MG63 (cell line): ENCODE measurements at places on chromosomes 2 and 18. TPM values are rescaled to one million over a fixed set of nuclear protein-coding genes. Genes with fewer than 3 reads are reported as not detected.

PMAIP1 gene
- 14.1 and 17.6 TPM in 2 replicates for total RNA-seq

NR4A2 gene
- total RNA-seq, result not detected in 2 replicates

MAP3K19 gene
- not detected in 2 replicates for total RNA-seq

MYO5B gene
- total RNA-seq, result 8.8 and 31.6 TPM in 2 replicates

REG3A gene
- total RNA-seq, result not detected in 2 replicates

LIMS2 gene
- 0.53 and 2.3 TPM in 2 replicates for total RNA-seq

IL36RN gene
- not detected in 2 replicates for total RNA-seq

GRCh38 chr18:7561909-7562460 is 5.1 kb upstream of the PTPRM start:
- DNase-seq, result no peak

DNA sequence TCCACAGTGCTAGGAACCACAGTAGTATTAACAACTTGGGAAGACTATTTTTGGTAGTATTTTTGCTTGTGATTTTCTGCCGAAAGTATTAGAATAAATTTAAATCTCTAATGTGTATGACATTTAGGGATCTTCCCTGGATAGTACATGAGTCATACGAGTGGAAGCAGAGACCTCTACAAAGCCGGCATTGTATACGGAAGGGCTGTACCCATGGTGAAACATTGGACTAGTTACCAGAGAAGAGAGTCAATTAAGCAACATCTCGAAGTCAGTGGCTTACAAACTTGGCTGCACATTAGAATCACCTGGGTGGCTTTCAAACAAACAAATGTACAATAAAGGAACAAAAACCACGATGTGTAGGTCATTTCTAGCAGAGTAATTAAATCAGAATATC is 1131.7 kb upstream of the LRRTM1 start:
- no peak for DNase-seq

- DNase-seq, result no peak
These were observed 6.3 kb downstream of the UGT1A1 start for GRCh38 chr2:233766416-233766815.

GRCh38 chr2:67259556-67260342 is 137.4 kb upstream of the ETAA1 start:
- DNase-seq, result peak; percentile 92

DNA sequence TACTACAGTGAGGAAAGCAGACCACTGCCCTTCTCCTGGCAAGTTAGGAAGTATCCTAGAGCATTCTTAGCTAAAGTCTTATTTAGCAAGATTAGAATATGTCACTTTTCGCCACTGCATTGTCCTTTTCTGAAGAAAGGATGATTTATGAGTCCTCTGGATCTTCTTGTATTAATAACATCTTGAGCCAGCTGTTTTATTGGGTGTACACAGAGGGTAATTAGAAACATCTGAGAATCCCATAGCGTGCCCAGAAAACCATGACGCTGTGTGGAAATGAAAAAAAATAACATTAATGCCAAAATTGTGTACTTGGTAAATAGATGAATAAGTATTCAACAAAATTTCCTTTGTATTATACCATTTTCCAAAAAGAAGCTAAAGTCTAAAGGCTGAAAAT is 198.7 kb downstream of the LTBP1 start:
- DNase-seq, result no peak

DNA sequence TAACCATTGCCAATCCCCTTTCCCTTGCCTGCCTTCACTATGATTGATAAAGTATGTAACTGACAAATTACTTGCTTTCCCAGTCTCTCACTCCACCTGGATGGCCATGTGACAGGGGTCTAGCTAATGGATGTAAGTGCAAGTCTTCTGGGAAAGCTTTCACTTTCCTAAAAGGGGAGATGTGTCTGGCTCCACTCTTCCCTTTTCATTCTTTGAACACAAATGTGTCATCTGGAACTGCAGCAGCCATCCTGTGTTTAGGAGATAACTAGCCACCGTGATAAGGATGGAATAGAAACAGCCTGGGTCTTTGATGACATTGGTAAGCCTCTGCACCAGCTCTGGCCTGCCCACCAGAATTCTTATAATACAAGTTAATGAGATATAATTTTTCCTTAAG is 38.2 kb downstream of the SNRPD1 start:
- DNase-seq, result no peak

DNA sequence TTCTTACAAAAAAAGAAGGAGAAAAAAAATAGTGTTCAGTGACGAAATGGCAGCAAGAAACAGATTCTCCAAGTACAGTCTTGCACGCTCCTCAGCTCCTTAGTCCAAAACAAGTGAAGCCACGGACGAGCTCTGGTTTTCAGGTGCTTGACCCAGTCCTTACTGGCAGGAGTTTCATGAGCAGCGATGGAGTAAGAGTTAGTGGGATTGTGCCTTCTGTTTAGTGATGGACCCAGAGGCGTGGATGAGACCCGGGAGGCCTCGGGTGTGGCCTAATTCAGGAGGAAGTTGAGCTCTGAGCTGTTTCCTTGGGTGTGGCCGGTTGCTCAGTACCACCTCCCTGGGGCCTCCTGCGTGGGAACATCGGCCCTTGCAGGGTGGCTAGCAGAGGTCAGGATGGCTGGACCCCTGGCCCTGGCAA is 52.0 kb downstream of the KIF5C start:
- no peak for DNase-seq

DNA sequence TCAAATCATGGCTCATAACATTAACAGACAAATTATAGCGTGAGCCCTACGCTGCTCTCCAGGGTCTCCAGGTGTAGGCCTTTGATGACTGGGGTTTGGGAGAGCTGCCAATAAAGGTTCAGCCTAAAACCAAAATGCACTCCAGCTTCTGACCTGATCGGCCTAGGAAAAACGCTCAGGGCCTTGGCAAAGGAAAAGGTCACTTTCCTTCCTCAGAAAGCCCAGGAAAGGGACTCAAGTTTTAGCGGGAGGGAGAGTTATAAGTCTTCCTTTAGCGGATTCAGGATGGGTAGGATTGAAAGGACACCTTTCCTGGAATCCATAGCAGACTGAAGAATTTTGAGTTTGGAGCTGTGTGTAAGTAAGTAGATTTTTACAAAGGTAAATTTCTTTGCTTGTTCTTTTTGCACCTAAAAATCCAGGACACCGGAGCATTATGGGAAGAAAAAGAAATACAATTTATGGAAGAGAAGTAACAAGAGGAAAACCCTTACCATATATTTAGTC is 8.8 kb downstream of the EVX2 start:
- no peak for DNase-seq

GRCh38 chr2:171798156-171798820 is 95.8 kb downstream of the SLC25A12 start:
- DNase-seq, result no peak

DNA sequence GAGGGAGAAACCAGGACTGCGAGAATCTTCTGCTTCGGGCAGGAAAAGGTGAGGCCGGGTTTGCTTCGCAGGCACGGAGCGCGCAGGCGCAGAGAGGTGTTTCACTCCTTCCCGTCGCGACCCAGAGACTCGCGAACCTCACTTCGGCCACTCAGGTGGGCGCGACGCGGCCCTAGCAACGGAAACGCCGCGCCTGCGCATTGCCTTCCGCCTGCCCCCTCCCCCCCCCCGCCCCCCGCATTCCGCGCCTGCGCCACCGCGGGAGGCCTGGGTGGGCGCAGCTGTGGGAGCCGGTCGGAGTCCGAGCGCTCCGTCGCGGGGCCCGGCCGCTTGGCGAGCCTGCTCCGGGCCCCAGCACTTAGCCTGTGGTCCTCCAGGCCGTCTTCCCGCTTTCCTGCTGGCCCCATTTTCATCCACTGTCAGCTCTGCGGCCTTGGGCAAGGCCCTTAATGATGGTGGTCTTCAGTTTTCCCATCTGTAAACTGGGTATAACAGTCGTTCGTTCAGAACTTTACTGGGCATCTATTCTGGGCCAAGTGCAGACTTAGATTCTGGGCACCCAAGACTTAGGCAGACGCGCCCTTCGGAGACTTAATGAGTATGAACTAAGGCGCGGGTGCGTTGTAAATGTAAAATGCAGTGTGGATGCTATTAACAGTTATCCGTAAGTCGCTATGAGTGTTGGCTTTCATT is 62.1 kb upstream of the ACKR3 start:
- DNase-seq, result peak; percentile 32

- no peak for DNase-seq
These were observed 88.3 kb downstream of the KCNS3 start for GRCh38 chr2:17966798-17967197.

DNA sequence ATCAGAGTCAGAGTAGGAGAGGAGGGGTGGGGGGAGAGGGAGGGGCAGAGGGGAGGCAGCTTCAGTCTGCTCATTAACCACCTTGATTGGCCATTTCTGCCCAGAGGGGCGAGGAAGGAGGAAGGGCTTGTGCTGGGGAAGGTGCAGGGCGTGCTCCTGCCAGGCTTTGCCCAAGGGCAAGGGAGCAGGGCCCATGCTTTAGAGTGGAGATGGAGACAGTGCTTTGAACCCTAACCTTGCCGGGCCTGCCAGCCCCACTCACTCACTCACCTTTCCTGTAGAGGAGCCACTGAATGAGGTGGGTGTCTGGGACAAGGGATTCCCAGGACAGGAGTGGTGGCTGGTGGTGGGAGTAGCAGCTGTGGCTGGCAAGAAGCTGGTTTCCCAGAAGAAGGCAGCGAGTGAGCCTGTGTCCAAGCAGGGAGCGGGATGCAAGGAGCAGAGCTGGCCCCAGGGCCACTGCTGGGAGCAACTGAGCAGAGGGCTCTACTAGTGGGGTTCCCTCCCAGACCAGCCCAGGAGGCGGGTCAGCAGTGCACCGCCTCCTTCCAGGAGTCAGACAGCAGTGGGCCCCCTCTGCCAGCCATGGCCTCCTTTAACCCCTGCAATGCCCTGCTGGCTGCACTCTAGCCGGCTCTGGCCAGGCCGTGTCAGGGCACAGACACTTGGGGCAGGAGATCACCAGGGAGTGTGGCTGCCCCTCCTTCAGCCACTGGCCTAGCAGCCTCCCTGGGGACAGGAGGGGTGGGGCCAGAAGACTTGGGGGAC is 3.6 kb upstream of the RUFY4 start:
- no peak for DNase-seq

DNA sequence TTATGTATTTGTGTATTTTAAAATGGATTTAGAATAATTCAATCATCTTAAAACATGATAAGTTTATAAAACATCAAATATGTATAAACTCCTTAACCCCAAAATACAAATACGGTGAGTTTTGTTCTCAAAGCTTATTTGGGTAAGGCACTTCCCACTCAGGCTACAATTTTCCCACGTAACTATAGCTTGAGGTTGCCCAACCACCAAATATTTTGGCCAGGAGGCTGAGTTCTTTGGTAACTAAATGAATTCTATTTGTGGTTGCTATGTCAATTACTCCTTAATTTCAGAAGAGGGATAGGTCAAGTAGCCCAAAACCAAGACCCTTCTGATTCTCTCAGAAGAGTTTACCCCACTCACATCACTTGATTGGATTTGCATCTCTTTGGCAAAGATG is 70.4 kb downstream of the MYL12B start:
- no peak for DNase-seq

DNA sequence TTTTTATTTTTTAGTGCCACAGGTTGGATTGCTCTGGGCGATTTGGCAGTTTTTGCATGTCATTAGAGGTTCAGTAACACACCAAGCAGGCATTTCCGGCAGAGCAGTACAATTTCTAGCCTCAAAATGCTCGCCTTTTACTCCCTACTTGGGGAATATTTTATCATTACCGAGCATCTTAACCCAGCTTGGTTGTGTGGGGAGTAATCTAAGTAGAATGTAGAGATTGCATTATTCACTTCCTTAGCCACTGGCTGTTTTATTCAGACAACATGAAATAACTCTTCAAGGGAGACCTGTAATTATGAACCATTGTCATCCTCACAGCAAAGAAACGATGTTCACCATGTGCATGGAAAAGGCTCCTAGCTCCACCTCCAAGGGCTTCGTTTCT is 13.1 kb downstream of the GRP start:
- DNase-seq, result no peak

DNA sequence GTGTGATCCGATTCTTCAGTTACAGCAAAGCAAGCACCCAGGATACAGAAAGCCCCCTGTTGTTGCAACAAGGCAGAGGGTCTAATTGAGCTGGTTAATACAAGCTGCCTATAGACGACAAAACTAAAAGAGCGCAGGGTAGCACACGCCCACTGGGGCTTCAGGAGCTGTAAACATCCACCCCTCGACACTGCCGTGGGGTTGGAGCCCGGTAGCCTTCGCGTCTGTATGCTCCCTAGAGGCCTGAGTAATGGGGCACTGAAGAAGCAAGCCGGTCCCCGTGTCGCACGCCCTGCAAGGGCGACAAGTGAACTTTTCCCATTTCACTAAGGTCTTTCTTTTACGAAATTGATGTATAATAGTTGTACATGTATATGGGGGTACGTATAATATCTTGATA is 24.7 kb upstream of the CHRNA1 start:
- DNase-seq, result no peak
